ENCODE measurements at places on chromosomes 3 and 15.

DNA sequence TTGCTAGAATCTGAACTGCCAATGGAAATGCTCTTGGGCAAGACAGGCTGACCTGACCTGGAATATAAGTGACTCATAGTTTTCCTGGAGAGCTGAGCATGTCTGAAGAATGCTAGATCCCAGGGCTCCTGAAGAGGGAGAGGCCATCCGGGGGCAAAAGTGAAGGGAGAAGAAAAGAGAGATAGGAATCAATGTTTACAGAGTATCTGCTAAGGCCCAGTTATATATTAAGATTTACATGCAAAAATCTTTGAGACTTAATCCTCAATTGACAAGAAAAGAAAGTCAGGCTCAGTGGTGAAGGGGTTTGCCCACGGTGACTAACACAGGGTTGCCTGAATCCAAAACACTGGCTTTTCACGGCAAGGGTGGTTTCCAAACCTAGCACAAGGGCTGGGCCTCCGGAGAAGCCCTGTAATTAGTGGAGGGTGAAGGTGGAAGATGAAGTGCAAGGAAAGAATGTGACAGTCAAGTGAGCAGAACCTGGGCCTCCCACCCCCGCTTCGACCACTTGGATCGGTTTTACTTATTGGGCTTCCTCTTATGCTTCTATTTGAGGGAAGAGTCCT, 91.7 kb upstream of the FGF12 start:
- DNase-seq: no peak

GRCh38 chr3:108251265-108251664, 29.0 kb upstream of the IFT57 start:
- DNase-seq: no peak

DNA sequence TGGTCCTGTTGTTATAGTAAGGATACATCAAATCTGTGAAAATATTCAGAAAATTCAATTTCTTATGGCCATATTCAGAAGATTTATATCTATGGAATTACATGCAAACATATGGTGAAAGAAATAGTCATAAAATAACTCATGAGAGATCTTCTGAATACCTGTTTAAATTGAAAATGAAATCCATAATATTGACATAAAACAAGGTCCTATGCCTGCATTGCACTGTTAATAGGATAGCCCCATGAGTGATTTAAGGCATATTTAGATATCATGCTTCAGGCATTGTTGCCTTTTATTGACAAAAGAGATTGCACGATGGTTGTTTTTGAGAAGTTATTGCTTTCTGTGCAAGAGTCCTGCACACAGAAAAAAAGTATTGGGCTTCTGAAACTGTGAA, 591.7 kb upstream of the ZNF717 start:
- DNase-seq: no peak

- DNase-seq: no peak
These were observed 3.0 kb upstream of the CYP11A1 start for GRCh38 chr15:74370471-74370870.

GRCh38 chr3:101219842-101220560, 100.4 kb downstream of the IMPG2 start:
- DNase-seq: no peak

DNA sequence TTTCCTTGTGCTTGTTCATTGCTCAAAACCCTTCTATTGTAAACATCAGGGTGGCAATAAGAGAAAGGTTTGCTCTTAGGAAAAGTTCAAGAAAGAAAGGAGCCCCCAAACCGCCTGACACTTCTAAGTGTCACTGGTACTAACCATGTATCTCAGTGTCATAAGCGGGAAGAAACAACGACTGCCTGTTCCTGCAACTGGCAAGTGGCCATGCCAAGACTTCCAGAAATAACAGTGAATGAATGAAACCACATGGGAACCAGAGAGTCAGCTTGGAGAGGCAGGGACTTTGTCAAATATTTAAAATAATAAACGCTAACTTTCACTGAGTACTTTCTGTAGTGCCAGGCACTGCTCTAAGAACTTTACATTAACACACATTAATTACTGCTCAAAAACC, 1.1 kb downstream of the PLSCR2 start:
- no peak for DNase-seq

DNA sequence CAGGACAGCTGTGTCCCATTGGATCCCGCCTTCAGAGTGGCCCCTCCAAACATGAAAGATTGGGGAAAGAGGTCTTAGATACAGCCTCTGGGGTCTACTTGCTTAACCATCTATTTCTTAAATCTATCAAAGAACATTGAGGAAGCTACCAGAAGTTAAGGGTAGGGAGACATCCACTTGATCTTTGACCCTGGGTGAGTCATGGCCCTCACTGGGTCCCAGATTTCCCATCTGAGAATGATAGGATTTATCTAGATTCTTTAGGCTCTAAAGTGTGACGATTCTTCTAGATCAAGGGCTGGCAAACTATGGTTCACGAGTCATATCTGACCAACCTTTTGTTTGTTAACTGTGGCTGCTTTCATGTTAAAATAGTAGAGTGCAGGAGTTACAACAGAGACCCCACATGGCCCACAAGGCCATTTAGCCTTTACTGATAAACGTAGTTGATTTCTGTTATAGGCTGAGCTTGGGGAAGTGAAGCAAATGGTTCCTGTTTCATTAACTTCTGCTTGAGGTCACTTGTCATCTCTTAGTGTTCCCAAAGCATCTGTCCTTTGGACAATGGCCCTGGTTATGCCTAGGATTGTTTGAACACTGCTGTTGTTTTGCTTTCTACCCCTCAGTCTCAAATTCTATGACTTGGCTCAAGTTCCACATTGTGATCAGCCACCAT, 8.0 kb downstream of the MUC13 start:
- no peak for DNase-seq

GRCh38 chr15:80160570-80161156, 7.9 kb downstream of the FAH start:
- no peak for DNase-seq

- no peak for DNase-seq
These were observed 1.7 kb upstream of the MAN2A2 start for GRCh38 chr15:90901175-90902039.

- no peak for DNase-seq
These were observed 484.4 kb upstream of the ADAMTS9 start for GRCh38 chr3:65172209-65172608.

DNA sequence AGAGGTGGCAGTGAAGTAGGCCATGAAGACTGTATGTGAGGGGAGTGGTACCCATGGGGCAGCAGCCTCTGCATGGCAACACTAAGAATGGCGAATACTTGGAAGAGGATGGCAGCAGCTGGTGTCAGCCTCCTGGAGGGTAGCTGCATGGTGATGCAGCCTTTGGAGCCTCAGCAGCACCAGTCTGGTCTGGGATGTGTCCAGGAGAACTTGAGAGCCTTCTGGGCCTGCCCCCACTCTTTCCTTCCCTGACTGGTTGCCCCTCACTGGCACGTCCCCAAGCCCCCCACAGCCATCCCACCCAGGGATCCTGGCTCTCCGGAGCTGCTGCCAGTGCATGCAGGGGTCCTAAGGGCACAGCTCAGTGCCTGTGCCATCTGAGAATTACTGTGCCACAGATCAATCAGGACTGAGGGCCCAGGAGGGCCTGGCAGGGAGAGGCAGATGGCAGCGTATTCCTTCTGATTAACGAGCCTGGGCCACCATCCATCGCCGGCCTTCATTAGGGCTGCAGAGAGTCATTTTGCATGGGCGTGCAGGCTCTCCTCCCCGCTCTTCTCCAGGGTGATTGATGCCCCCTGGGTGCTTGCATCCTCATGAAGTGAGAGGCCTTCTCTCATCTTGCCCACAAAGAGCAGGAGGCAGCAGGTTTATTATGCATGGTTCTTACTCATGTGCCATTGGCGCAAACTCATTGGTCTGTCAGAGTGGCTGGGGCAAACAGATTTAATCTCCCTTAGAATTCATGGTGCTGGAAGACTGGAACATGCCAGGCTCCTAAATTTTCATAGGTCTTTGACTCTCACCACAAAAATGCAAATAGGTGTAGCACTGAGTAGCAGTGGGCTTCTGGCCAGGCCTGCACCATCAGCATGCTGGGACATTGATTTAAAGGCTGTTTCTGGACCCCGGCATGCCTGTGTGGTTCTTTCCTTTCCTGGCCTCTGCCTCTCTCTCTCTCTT, 116.8 kb downstream of the EPHB1 start:
- DNase-seq: no peak

DNA sequence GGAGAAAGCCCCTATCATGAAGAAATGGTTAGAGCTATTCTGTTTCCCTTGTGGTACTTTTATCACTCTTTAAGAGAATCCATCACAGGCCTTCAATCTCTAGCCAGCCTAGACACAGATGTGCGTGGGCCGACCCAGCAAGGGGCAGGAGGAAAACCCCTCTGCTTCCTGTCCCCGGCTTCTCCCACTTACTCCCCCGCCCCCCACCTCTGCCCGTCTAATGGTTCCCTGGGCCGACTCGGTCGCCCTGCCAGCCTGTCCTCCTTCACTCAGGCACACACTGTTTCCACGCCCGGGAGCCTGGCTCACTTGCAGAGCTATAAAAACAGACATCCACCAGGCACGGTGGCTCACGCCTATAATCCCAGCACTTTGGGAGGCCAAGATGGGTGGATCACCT, 58.3 kb upstream of the TFRC start:
- DNase-seq: no peak

GRCh38 chr15:48002767-48003166, 118.0 kb upstream of the SLC24A5 start:
- no peak for DNase-seq

DNA sequence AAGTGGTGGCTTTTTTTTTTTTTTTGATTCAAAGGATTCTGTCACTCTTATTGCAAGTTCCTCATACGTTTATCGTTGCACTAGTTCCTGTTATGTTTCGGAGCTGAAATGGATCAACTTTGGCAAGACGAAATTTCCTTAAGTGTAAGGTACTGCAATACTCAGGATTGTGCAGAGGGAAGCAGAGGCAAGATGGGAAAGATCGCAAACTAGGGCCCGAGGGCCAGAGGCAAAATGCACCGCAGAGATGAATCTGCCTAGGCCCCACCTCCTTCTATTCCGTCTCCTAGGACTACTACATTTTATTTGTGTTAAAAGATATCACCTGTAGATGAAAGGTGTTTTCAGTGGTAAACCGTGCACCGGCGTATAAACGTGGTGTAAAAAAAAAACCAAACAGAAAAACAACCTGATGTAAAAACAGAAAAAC, 331 bp downstream of the RNU6-1 start:
- no peak for DNase-seq

DNA sequence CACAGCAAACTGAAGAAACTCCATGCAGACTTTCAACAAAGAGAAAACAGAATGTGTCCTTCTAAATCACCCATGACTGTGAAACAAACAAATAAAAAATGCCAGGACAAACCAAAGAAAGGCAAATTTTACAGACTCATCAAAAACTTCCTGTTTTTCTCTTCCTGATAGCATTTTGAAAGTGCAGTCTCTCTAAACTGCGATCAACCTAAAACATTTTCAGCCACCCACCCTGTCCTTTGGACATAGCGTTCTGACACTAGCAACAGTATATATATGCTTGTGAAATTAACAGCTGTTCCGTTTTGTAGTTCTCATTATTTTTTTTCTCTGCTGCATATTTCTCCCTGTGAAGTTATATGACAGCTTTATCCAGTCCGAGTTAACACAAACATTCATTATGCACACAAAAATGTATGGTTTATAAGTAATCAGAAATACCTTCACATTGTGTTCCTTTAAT, 151.7 kb downstream of the FBN1 start:
- no peak for DNase-seq

GRCh38 chr15:58229297-58229768, 91.2 kb downstream of the AQP9 start:
- no peak for DNase-seq

DNA sequence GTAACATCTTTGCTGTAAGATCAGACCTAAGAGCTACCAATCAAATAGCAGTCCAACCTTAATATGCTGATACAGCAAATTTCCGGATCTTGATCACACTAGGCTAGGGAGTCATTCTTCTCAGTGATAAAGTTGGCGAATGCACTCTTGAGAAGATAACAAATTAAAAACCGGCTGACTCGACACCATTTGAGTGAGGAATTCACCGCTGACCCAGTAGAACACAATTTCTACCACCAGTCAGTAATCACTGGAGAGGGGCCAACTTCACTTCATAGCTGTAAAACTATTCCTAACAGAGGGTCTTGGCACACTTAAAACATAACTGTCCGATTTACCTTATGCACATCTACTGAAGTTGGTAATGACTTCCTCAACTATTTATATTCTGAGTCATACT, 47.2 kb downstream of the MEIS2 start:
- DNase-seq: no peak

DNA sequence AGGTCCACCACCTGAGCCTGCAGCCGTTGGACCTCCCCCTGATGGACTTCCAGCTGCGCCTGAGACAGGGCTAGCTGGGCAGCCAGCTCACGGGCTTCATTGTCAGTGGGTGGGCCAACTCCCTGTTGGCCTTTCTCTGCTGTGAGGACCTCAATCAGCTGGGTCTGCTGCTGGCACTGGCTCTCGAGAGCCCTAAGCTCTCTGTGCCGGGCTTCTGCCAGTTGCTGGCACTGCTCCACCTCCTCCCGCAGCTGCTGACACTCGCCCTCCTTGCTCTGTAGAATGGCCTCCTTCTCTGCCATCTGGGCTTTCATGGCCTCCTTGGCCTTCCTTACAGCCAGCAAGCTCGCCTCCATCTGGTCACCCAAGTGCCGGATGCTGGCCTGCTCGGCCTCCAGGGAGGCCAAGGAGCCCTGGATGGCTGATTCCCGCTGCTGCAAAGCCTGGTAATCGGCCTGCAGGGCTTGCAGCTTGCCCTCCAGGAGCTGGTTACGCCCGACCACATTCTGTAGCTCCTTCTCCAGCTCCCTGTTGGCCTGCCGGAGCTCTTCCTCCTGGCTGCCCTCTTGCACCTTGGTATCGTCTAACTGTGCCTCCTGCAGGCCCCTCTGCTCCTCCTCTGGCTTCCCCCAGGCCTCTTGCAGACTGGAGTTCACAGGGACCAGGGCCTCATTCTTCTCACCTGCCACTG, 23.8 kb downstream of the CXCR6 start:
- DNase-seq: no peak

DNA sequence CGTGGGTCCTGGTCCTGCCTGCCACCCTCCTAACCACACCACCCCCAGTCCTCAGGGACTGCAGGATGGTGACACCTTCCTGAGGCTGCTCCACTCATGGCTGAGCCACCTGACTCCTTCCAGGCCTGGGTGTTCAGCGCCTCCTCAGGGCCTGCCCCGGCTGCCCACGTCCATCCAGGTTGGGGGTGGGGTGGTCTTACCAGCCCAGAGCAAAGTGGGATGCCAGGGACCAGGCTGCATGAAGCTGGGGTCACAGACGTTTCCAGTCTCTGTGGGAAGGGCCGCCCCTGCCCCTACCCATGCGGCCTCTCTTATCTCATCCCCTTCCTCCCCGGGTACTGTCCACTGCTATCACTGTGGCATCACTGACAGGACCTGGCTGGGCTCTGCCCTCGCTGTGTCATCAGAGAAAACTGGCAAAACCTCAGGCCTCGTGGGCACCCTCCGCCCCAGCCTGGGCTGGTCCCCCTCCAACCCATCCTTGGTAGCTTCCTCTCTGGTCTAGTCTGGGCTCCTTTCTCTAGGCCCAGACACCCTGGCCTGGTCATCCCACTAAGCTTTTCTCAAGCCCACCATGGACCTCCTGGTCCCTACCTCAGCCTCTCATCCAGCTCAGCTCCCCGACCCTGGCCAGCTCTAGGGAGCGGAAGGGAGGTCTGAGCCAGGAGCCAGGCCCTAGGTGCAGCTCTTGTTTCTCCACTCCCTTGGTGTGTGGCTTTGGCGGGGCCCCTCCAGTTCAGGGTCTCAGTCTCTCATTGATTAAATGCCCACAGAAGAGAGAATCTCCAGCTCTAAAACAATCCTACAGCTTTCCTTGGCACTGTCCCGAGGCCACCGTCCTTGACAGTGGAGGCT, 32.9 kb downstream of the WNT7A start:
- no peak for DNase-seq

All from stimulated activated CD8-positive, alpha-beta memory T cell treated with anti-CD3 and anti-CD28 coated beads, Interleukin-4, amount 100 ng/mL, for 1 hour (primary cell).